HT1080 (cell line): ENCODE measurements at places on chromosomes 11 and 22. TPM values are rescaled to one million over a fixed set of nuclear protein-coding genes. Genes with fewer than 3 reads are reported as not detected.

SCN3B gene
- 0.03 and 0.06 TPM in 2 replicates for total RNA-seq

UBQLN3 gene
- total RNA-seq = not detected in 2 replicates

MRGPRX3 gene
- 0.60 and 0.93 TPM in 2 replicates for total RNA-seq

C11orf87 gene
- total RNA-seq = 0.02 TPM in 1 of 2 replicates, not detected in the other

MTCH2 gene
- 116 and 192 TPM in 2 replicates for total RNA-seq

CRACR2B gene
- not detected in 2 replicates for total RNA-seq

LINC01488 gene
- not detected in 2 replicates for total RNA-seq

TMEM191B gene
- 0.10 and 0.51 TPM in 2 replicates for total RNA-seq

OOSP4A gene
- not detected in 2 replicates for total RNA-seq

PNPLA5 gene
- not detected in 2 replicates for total RNA-seq

RTN4R gene
- 2.7 and 4.9 TPM in 2 replicates for total RNA-seq

MS4A15 gene
- not detected in 2 replicates for total RNA-seq

THYN1 gene
- total RNA-seq = 63.1 and 71.2 TPM in 2 replicates

F2 gene
- not detected in 2 replicates for total RNA-seq

ARHGAP1 gene
- total RNA-seq = 27.4 and 46.9 TPM in 2 replicates

CDC42BPG gene
- 0.13 and 0.23 TPM in 2 replicates for total RNA-seq

ROBO3 gene
- total RNA-seq = 20.5 and 24.5 TPM in 2 replicates

GPHA2 gene
- total RNA-seq = 0.53 TPM in 1 of 2 replicates, not detected in the other

OR6T1 gene
- total RNA-seq = not detected in 2 replicates

MPEG1 gene
- not detected in 2 replicates for total RNA-seq

C22orf39 gene
- total RNA-seq = 35.9 and 45.7 TPM in 2 replicates

ZNF280B gene
- 1.7 and 2.1 TPM in 2 replicates for total RNA-seq

CRY2 gene
- total RNA-seq = 3.9 and 4.1 TPM in 2 replicates

TSGA10IP gene
- 0.05 TPM in 1 of 2 replicates, not detected in the other for total RNA-seq

CACNA1I gene
- not detected in 2 replicates for total RNA-seq

DDI1 gene
- not detected in 2 replicates for total RNA-seq

MPPED2 gene
- total RNA-seq = not detected in 2 replicates
